ENCODE measurements at places on chromosomes 3 and 15. TPM values are rescaled to one million over a fixed set of nuclear protein-coding genes. Genes with fewer than 3 reads are reported as not detected.
A peak's percentile ranks its signal among the peaks of the same experiment; 100 is the strongest.

GRCh38 chr3:45593708-45594601, 596 bp upstream of the LIMD1 start:
- peaks cover 49% of the 10 kb centered on the region for H3K4me1 ChIP-seq
- no peaks in the 10 kb centered on the region for H3K27me3 ChIP-seq
- H3K27ac ChIP-seq: peak overlapping the region; percentile 86
- H3K4me3 ChIP-seq: peak overlapping the region; percentile 92

GRCh38 chr15:69400850-69401249, 13.3 kb upstream of the KIF23 start:
- H3K27me3 ChIP-seq: no peaks in the 10 kb centered on the region
- peak; percentile 55 for DNase-seq
- no peak overlapping the region for H3K4me3 ChIP-seq
- peaks cover 11% of the 10 kb centered on the region for H3K4me1 ChIP-seq
- no peaks in the 10 kb centered on the region for H3K36me3 ChIP-seq
- no peak overlapping the region for H3K27ac ChIP-seq

- DNase-seq: no peak
- H3K4me1 ChIP-seq: no peaks in the 10 kb centered on the region
- no peaks in the 10 kb centered on the region for H3K36me3 ChIP-seq
- peaks cover 7% of the 10 kb centered on the region for H3K27me3 ChIP-seq
These were observed 493.9 kb upstream of the RASGRP1 start for GRCh38 chr15:39058351-39059131.

GRCh38 chr3:42696356-42697288, 6.0 kb downstream of the HHATL start:
- no peaks in the 10 kb centered on the region for H3K36me3 ChIP-seq
- DNase-seq: no peak
- no peak overlapping the region for H3K4me3 ChIP-seq

Gene VWA5B2
- total RNA-seq: not detected

Gene PRTG
- not detected for total RNA-seq
